Gastroesophageal sphincter (tissue), 4 donors: ENCODE measurements at places on chromosomes 2 and 18. TPM values are rescaled to one million over a fixed set of nuclear protein-coding genes. Genes with fewer than 3 reads are reported as not detected.
A peak's percentile ranks its signal among the peaks of the same experiment; 100 is the strongest.

DNA sequence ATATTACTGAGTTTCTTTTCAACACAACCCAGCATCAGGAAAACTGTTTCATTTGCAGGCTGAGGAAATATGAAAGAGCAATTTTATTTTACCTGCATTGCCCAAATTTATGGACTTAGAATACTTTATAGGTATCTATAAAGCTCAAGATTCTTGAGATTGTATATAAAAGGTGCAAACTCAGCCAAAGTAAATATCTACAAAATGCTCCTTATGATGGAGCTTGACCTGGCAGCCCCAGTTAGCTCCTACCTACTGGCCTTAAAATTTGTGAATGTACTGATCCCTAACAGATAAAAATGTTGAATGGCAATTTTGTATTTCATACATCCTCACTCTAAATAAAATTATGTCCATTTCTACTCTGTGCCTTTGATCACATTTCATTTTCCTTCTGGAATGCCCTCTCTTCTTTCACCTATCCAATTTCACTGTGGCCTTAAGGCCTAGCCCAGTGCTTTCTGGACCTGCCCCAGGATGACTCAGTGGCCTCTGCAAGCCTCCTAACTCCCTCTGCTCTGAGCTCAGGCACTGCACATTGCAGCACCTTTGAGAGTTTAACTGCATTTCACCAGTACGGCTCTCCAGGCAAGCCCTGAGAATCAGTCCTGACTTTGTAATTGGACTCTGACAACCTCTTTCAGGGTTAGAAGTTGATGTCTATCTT lies 125.9 kb downstream of the ANTXR1 start:
- ATAC-seq: peak; percentile 77

DNA sequence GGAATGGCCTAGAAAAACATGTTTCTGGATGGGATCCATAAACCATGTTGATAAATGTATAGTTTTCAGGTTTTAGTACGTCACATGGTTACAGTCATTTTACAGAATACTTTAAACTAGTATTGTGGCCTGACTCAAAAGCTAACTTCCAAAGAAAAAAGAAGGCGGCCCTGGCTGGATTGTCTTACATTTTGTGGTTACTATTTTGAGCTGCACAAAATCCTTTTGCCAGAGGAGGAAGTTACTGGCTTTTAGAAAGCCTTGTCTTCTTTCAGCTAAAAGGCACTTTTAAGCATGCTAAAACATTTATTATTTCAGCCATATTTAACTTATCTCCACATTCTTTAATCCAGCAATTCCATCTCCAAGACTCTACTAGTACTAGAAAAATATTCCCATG lies 227.9 kb downstream of the CDH2 start:
- no peak for ATAC-seq

Gene CRYGC
- total RNA-seq: not detected

GRCh38 chr2:182031956-182032355 lies 46.3 kb downstream of the PPP1R1C start:
- no peak for ATAC-seq

GRCh38 chr2:180656455-180656847 lies 324.0 kb upstream of the UBE2E3 start:
- ATAC-seq: no peak

Gene L3MBTL4
- 7.0 TPM for total RNA-seq

DNA sequence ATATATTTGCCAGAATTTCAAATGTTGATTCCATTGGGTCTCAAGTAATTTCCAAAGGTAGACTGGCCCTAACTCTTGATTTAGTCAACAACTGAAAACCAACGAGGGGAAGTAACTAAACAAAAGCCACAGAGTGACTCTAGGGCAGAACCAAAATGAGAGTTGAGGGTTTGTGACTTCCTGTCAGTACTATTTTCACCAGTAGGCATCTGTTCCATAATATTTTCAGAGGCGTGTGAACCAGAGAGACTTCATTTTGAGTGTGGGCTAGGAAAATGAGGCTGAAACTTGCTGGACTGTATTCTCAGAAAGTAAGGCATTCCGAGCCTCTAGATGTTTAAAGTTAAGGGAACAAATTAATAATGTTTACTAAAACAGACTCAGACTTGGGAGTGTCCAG lies 70.6 kb downstream of the GDF7 start:
- ATAC-seq: no peak

Gene RNF152
- total RNA-seq: 9.4 TPM

- no peak for ATAC-seq
Measured at GRCh38 chr2:43300222-43300621, 73.8 kb upstream of the ZFP36L2 start.

Gene NPPC
- not detected for total RNA-seq

GRCh38 chr2:51953931-51954330 lies 922.0 kb upstream of the NRXN1 start:
- ATAC-seq: no peak

GRCh38 chr2:118301248-118301647 lies 213.0 kb downstream of the INSIG2 start:
- no peak for ATAC-seq

Gene INPP4A
- total RNA-seq: 43.5 TPM

Gene LRRTM4
- total RNA-seq: 0.12 TPM
